ENCODE measurements at places on chromosomes 16 and 17.

- DNase-seq = no peak
Observed at GRCh38 chr16:66325717-66326376, 40.6 kb upstream of the CDH5 start.

GRCh38 chr16:69187446-69188235, 677 bp downstream of the SNTB2 start:
- DNase-seq = no peak

- no peak for DNase-seq
Observed at GRCh38 chr16:54287131-54288029, 793 bp upstream of the IRX3 start.

- no peak for DNase-seq
Observed at GRCh38 chr17:17859909-17860765, 23.4 kb upstream of the SREBF1 start.

DNA sequence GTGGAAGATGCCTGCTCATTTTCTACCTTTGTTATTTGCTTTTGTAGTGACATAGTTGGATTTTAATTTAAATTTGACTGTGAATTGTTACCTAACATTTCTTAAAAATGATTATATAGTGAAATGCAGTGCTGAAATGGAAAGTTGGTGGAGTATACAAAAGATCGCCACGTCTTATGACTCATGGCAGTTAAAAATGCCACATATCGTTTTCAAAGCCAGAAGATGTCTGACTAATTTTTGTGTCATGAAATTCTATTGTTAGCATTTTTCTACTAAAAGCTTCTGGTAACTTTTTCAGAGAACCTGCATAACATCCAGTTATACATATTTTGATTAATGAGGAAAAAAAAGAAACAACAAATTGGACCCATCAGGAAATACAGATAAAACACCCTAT, 20.6 kb downstream of the MAP2K4 start:
- DNase-seq = peak; percentile 21

DNA sequence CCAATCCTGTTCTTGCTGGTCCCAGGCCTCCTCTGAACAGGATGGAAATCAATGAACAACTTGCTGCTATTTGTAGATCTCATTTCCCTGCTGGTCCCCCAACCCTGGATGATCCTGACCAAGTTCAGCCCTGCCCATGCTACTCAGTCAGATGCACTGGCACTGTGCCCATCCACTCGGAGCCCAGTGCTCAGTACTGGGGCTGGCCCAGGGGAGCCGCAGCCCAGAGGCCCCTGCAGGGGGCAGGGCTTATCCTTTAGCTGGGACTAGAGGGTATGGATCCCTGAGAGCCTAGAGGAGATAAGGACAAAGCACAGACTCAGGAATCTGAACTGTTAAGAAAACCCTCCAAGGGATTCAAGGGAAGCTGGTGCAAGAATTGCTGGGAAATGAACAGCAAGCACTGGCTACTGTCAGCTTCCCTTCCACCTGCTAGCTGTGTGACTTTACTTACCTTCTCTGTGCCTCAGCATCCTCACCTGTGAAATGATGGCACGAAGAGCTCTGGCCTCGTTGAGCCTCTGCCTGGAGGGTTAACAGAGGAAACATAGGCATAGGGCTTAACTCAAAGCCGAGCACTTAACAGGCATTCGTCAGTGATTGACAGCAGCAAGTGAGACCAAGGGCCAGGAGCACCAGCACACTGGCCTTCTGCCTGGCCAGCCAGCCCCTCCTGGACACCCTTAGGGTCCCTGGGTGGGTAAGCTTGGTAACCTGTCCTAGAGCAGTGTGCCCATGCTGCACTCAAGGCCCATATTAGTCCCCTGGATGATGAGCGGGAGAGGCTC, 29.8 kb upstream of the C1QL1 start:
- no peak for DNase-seq

DNA sequence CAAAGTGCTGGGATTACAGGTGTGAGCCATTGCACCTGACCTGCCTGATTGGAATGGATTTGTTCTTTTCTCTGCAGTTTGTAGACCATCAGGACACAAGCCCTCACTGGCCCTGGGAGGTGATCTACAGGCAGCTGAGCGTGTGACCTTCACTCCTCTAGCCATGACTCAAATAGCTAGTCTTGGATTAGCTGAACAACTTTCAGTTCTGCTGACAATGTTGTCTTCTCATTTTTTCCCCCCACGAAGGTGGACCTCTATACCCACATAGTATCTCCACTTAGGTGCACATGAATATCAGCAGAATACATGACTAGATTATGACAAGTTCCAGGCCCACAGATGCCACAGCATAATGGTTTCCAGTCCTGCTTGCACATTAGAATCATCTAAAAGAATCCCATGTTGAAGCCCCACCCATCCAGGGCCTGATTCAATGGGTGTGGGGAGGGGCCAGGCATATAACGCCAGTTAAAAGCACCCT, 36.8 kb downstream of the HS3ST3B1 start:
- DNase-seq = no peak

GRCh38 chr17:8109661-8110455, 8.5 kb downstream of the ALOXE3 start:
- DNase-seq = no peak

- no peak for DNase-seq
Observed at GRCh38 chr16:4847774-4848587, 700 bp downstream of the UBN1 start.

DNA sequence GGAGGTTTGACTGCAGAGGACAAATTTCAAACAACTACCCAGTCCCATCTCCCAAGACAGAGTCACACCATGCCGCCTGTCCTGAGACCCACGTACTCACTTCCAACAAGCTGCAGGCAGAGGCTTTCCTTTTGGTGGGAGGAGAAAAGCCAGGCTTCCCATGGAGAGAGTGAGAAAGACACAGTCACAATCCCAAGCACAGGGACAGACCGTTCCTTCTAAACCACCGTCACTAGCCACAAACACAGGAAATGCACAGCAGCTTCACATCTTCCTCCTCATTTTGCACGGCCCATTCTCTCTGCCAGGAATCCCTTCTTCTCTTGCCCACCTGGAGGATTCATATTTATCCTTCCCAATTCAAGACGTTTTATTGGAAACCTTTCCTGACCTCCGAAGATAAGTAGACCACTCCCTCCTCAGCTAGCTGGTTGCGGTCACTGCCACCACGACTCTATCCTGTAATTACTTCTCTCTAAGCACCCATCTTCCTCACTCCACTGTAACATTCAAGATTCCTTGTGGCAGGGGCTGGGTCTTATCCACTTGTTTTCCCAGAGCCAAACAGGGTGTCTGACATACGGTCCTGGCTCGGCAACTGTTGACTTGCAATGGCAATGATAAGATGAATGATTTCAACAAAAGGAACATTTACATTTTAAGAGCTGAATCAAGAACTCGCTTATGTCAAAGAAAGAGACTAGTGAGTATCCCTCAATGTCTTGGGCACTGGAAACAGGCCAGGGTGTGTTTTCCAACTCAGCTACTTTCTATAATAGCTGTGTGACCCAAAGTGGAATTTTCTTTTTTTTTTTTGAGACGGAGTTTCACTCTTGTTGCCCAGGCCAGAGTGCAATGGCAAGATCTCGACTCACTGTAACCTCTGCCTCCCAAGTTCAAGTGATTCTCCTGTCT, 87.6 kb downstream of the XYLT1 start:
- no peak for DNase-seq

GRCh38 chr17:38673707-38674013, 1.1 kb downstream of the EPOP start:
- DNase-seq = no peak

DNA sequence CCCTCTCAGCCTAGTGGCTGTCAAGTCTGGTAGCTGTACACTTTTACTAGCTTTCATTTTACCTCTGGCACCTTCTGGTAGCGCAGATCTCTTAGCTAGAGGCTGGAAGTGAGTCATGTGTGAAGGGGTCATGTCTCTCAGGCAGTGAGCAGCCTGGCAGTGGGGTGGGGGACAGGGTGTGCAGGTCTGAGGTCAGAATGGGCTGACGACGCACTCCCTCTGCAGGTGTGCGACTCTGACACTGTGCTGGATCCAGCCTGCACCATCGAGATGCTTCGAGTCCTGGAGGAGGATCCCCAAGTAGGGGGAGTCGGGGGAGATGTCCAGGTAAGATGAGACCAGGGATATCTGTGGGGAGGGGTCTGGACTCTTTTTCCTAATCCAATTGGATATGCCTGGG, 7.8 kb downstream of the HAS3 start:
- no peak for DNase-seq

DNA sequence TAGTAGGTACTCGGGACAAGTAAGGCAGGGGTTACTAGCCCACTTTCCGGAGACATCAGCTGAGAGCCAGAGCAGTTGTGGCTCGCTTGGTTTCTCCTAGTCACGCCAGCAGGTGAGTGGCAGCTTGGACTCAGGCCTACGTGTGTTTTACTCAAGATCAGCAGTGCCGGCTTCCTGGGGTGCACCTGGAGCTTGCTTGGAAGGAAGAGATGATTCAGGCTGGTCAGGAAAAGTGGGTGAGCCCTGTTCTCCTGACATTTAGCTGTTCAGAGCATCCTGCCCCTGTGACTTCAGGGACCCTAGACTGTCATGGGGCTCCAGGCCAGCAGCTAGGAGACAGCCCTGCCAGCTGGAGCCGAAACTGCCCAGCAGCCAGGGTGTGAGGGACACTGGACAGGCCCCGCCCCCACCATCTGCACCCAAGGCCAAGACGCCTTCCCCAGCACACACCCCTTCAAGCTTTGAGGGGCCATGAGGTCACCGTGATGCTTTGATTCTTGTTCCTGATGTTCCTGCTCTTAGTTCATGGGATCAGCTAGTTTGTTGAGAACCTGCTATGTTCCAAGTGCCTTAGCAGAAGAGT, 238.0 kb upstream of the CIBAR2 start:
- DNase-seq = no peak

DNA sequence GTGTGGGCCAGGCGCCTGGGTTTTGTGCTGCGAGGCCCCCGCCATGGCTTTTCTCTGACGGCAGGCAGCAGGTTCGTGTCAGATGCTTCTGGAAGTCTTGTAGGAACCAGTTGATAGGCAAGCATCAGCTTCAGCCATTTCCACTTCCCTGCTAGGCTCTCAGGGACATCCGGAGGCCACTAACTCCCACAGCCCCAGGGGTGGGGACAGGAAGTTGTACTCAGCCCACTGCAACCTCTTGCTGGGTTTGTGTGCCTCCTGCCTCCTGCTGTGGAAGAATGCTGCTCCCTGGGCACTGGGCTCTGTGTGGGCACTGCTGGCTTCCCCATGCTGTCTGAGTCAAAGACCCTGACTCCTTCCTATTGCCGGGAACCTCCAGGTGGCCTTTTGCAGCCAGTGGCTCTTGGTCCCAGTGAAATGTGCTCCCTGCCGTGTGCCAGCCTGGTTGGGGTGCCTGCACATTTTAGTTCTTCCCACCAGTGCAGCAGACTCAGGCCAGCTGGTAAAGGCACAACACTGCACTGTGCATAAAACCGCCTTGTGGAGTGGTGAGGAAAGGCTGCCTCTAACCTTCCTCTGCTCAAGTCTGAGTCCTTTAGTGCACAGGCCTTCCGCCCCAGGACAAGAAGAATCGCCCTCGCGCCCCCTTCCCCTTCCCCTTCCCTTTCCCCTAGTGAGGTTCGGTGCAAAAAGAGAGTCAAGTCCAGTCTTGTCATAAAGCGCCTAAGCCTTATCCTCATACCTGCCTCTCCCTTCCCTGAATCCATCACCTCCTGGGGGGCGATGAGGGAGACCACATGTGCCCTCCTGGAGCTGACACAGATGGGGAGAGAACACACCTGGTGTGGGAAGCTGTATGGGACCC, 16.6 kb downstream of the LDHD start:
- DNase-seq = no peak

DNA sequence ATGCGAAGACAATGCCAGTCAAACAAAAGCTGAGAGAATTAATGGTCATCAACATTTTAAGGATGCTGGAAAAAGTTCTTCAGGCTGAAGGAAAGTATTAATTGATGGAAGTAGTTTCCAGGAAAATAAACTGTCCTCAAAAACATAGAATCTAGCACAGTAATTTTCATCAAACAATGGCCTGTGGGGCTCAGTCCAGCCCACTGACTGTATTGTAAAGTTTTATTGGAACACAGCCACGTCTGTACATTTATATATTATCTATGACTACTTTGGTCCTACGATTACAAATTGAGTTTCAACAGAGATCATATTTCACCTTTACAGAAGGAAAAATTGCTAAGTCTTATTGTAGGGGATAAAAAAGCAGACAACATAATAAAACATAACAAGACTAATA, 484.5 kb downstream of the KCNJ2 start:
- DNase-seq = no peak

DNA sequence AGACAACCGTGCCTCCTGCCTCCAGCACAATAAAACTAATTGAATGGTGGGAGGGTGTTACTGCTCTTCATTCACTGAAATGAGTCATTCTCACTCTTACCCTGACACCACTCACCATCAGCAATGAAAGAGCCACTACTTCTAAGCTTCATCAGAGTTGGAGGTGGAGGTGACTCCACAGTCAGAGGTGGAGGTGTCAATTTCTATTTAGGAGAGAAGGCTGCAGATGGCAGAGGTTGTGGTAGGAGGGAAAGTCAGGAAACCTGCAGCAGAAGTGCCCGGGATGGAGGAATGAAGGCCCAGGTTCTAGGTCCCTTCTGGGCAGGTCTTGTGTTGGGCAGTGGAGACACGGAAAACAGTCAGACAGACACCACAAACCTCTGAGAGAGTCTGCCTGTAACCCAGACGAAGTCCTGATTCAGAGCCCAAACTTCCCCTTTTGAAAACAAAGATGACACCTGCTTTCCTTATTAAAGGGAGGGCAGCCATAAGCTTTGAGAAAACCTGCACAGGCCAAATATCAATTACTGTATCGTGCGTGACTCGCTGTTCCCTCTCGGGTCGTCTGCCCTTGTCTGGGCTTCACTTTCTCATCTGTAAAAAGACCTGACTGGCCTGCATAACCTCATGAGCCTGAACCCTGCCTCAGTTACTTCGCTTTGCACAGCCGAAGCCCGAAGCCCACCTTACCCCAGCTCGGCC, 668 bp downstream of the ATPAF2 start:
- no peak for DNase-seq

GRCh38 chr17:7589204-7589868, 558 bp downstream of the SOX15 start:
- no peak for DNase-seq

GRCh38 chr17:63984651-63985386, 12.1 kb upstream of the SCN4A start:
- peak; percentile 77 for DNase-seq

- DNase-seq = no peak
Observed at GRCh38 chr17:80936218-80936617, 55.4 kb upstream of the CHMP6 start.

- DNase-seq = no peak
Observed at GRCh38 chr16:65200857-65201256, 79.0 kb upstream of the CDH11 start.

- DNase-seq = peak; percentile 88
Observed at GRCh38 chr17:60941028-60941427, 263.4 kb downstream of the BCAS3 start.

- no peak for DNase-seq
Observed at GRCh38 chr16:49590166-49590871, 216.7 kb downstream of the C16orf78 start.

All from AG04449 (cell line).